ENCODE measurements at places on chromosomes 1 and 21.
A peak's percentile ranks its signal among the peaks of the same experiment; 100 is the strongest.

GRCh38 chr1:28887419-28887834 is 26.9 kb upstream of the EPB41 start:
- DNase-seq = no peak

GRCh38 chr1:86852289-86852688 is 61.6 kb downstream of the SELENOF start:
- DNase-seq = no peak

GRCh38 chr1:87951852-87952251 is 623.2 kb downstream of the LMO4 start:
- no peak for DNase-seq

DNA sequence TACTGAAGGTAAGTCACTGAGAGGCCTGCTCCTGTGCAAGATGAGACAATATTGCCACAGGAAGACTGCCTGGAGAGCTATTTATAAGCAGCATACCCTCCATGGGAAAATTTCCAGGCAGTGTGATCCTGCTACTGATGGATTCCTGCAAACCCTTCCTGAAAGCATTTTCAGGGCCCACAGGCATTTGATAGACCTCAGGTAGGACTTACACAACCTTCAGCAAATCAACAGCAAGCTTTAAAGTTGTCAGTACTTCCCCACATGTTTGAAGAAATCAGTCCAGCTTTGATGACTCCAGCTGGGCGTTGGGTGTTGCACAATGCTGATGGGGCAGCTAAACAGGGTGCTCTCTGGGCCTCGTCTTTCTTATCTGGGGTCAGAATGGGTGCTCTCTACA is 108.8 kb downstream of the PLXNA2 start:
- DNase-seq = no peak

DNA sequence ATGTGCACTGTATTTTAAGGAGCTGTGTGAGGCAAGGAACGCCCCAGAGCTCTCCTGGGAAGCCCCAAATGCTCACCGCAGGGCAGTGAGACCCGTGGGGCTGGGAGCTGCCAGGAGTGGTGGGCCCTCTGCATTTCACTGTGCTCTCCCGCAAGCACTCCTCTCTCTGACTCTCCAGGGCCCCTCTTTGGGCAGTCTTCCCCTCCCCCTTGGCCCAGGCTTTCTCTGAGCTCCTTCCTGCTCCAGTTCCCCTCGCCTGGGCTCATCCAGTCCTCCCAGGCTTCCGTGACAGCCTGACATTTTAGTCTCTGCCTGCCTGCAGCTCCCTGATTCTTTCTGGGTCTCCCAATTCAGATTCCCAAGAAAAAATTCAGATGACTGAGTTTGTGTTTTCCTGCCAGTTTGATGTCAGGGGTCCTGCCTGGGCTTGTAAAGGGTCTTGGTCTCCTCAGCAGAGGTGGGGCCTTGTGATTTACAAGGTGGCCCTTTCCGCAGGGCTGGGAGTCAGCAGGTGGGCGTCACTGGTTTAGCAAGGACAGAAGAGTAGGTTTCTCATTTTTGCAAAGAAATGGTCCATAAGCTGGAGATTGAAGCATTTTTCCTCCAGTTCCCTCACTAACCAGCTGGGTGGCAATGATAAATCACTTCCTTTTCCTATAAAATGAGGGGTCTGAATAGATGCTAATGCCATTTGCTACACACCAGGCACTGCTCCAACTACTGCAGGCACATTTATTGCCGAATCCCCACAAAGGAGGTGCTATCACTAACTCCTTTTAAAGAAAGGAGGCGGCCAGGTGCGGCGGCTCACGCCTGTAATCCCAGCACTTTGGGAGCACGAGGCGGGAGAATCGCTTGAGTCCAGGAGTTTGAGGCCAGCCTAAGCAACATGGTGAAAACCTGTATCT is 1.9 kb upstream of the CA6 start:
- no peak for DNase-seq

DNA sequence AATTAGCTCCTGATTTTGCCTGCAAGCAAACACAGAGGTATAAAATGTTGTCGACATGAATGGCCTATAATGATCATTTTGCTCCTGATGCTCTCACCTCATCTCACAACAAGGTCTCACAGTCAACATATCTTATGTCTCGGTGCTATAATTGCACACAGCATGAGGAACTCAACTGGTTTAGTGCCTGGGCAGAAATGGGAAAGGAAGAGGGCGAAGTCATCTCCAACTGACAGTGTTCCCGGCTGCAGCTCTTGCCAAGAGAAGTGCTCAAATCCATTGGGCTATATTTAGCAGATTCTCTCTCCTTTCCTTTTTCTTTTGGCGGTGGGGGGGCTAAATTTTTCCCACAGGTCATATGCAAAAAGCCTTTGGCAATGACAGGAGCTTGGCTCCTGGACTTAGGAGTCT is 53.0 kb downstream of the SLC45A1 start:
- no peak for DNase-seq

GRCh38 chr1:19330449-19331135 is 18.5 kb downstream of the SLC66A1 start:
- no peak for DNase-seq

DNA sequence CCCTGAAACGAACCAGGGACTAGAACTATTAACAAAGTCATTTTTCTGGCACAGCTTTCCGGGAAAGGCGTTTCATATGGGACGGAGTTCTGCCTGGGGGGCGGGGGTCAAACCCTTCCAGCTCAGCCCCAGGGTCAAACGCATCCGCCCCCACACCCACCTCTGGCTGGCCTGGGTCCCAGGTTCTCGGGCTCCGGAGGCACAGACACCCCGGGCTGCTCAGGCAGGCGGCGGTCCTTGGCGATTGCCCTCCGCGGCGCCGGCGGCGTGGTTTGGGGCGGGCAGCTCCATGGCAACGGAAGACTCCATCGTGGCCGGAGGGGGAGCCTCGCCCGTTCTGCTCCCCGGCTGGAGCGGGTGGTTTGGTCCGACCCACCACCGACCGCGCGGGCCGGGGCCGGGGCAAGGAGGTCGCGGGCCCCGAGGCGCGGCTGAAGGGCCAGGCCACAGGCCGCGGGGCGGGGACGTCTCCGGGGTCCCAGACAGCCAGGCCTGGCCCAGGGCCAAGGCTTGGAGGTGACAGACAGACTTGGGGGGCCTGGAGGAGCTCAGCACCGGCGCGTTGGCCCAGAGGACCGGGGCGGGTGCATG is at the start of gene CFAP74:
Gene CFAP74 (minus strand): TSS at position 246 of the 591 bp plus-strand sequence. CDS start 12,830 bp downstream, outside the sequence.
- no peak for DNase-seq

GRCh38 chr1:185477638-185478580 is 160.9 kb upstream of the IVNS1ABP start:
- DNase-seq = no peak

DNA sequence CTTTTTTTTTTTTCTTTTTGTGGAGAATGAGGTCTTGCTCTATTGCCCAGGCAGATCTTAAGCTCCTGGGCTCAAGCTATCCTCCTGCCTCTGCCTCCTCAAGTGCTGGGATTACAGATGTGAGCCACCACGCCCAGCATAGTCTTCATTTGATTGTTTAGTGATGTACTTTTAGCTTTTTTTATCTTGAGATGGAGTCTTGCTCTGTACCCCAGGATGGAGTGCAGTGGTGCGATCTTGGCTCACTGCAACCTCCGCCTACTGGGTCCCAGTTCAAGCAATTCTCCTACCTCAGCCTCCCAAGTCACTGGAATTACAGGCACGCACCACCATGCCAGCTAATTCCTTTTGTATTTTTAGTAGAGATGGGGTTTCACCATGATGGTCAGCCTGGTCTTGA is 24.0 kb upstream of the LRRC3 start:
- no peak for DNase-seq

DNA sequence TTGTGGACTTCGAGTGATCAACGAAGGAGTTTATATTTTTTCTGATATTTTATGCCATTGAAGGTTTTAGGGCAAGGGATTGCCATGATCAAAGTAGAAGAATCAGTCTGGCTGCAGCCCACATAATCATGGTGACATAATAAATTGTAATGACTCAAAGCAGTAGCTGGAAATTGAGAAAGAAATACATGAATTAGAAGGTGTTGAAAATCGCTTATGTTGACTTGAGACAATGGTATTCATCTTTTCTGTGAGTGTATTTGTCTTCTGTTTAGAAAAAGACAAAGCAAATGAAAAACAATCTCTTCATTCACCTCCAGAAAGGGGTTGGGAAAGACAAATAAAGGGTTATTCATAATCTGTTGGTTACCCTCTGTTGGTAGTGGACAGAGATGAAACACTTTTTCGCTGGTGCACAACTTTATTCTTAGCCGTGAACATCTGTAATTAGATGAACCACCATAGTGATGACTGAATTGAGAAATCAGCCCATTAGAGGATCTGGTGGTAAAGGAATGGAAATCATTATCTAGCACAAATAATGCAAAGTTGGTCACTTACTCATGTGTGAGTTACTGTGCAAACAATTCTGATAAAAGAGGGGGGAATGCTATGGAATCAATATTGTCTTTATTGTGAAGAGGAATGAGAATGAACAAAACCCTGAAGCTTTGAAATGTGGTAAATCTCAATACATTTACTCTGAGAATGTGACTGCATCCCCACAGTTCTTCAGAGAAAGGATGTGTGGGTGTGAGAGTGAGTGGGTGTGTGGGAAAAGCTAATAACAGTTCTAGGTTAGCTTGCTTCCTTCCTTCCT is 121.8 kb downstream of the NTNG1 start:
- no peak for DNase-seq

DNA sequence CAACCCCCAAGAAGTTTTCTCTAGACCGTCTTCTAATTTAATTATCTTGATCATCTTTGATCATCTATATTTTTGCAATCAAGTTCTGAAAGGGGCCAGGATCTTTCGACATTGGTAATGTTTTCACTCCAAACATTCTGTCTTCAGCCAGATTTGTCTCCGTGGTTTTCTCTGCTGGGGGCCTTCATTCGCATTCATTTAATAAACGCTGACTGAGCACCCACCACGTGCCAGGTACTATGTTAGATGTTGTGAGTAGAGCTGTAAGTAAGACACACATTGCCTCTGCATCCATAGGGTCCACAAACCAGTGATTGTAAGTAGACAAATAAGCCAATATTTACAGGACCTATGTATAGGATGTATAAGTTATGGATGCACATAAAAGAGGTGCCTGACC is 134.5 kb upstream of the MROH9 start:
- no peak for DNase-seq

- DNase-seq = no peak
These were observed 32.4 kb downstream of the GNB1 start for GRCh38 chr1:1858382-1859086.

DNA sequence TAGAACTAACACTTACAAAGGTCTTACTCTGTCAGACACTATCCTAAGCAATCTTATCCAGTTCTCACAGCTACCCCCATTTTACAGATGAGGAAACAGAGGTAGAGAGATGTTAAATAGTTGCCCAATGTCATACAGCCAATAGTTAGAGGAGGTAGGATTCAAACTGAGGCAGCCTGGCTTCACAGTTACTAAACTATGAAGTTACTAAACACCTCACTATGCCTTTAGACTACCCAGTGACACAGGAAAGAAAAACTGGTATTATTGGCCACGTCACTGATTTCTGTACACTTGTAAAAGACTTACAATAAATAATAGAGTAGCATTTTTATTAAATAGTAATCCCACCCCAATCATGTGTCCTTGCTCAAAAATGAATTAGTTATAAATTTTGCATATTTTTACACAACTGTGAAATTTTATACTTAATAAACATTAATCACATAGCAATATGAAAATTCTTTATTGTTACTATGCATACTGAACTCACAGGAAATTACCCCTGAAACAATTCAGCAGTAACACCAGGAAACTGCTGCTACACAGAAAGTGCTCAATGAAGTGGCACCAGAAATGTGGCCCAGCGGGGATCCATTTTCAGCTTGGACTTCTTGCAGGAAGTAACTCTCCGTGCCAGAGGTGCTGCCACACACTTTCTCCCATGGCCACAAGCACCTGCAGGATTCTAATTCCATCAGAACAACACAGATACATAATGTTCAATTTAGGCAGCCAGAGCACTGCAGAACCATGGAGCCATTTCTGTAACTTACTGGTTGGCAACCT is 69.4 kb downstream of the VAV3 start:
- no peak for DNase-seq

DNA sequence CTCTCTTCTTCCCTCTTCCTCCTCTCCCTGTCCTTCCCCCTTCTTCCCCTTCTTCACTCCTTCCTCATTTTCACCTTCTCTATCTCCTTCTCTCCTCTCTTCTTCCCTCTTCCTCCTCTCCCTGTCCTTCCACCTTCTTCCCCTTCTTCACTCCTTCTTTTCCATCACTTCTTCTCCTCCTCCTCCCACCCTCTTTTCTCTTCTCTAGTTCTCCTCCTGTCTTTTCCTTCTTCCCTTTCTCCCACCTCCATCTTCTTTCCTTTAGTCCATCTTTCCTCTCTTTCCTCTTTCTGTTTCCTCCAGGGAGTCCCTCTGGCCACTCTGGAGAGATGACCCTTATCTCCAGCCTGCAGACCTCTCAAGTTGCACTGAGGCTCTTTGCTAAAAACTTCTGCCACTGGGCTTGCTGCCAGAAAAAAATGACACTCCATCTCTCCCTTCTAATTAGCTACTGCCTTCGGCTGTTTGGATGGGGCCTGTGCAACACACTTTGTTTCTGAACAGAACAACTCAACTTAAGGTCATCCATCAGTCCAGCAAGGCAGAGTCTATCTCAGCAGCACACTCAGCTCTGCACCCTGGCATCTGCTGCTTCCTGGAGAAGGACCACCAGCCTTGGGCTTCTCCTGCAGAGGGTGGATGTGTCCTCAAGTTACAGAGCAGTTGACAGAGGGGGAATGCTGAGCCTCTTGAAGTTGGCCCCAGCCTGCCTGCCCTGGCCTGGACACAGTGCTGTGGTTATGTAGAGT is 538.8 kb downstream of the MATN1 start:
- DNase-seq = no peak

GRCh38 chr1:220363196-220363837 is 91.1 kb upstream of the RAB3GAP2 start:
- DNase-seq = no peak

DNA sequence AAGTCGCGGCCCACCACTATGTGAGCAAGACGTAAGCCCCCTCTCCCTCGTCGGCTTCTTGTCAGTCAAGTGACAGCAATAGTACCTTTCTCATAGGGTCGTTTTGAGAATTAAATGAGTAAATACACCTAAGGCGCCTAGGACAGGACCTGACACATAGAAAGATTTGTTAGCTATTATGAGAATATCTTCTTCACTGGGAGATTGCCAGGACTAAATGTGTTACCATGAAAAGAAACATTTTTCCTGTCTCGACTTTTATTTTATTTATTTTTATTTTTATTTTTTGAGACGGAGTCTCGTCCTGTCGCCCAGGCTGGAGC is 798 bp downstream of the PMF1 start:
- DNase-seq = no peak

- DNase-seq = no peak
These were observed 209.1 kb upstream of the LYPLAL1 start for GRCh38 chr1:218964471-218965185.

- peak; percentile 68 for DNase-seq
These were observed 2.7 kb downstream of the MOB3C start for GRCh38 chr1:46613661-46614603.

- no peak for DNase-seq
These were observed 39.0 kb downstream of the APP start for GRCh38 chr21:26131554-26131953.

- no peak for DNase-seq
These were observed 29.0 kb upstream of the SLAMF1 start for GRCh38 chr1:160675641-160676410.

GRCh38 chr21:35540950-35541638 is 492.0 kb upstream of the RUNX1 start:
- DNase-seq = no peak

Data from omental fat pad (tissue), 4 donors.